Thyroid gland (tissue), 4 donors: ENCODE measurements at places on chromosomes 5 and 9.

DNA sequence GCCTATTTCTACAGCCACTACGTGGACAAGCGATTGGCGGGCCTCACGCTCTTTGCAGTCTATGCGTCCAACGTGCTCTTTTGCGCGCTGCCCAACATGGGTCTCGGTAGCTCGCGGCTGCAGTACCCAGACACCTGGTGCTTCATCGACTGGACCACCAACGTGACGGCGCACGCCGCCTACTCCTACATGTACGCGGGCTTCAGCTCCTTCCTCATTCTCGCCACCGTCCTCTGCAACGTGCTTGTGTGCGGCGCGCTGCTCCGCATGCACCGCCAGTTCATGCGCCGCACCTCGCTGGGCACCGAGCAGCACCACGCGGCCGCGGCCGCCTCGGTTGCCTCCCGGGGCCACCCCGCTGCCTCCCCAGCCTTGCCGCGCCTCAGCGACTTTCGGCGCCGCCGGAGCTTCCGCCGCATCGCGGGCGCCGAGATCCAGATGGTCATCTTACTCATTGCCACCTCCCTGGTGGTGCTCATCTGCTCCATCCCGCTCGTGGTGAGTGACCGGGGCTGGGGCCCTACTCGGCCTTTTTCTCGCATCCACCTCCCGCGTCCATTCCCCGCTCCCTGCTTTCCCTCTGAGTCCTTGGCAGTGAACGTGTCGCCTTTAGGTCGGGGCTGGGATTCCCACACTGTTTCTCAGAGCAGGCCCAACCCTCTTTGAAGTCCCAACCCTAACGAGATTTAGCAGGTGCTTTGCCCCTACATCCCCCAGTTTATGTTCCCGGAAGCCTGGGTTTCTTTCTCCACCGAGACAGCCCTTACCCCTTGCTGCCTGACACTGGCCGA lies 1.8 kb downstream of the PTGER4 start:
- peak; percentile 7 for DNase-seq

DNA sequence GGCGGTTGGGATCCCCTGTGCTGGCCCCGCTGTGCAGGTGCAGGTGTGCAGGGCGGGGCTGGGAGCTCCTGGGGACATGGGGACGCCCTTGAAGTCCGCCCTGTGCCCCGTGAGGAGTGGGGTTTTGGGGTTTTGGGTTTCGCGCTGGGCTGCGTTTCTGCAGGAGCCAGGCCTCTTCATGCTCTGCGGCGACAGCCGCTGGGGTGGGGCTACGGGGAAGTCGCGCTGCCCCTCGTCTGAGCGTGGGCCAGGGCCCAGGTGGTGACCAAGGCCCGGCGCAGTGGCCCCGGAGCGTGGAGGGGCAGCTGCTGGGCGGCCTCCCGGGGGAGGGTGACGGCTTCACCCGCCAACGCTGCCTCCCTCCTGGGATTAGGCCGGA lies 47.8 kb upstream of the IRX4 start:
- DNase-seq = no peak

DNA sequence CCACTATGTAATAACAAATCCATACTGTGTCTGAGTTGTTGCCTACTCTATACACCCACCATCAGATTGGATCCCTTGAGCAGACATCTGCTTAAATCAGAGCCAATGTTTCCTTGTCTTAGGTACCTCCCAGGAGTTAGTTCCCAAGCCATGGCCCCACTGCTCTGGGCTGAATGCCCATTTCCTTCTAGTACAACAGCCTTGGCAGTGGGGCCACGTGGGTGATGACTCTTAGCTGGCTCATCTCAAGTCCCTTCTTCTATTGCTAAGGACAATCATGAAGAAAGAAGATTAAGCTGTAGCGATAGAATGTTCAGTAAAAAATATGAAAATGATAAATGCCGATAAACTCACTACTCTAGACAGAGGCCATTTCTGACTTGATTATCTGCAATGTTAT lies 16.6 kb downstream of the PTGR1 start:
- no peak for DNase-seq

DNA sequence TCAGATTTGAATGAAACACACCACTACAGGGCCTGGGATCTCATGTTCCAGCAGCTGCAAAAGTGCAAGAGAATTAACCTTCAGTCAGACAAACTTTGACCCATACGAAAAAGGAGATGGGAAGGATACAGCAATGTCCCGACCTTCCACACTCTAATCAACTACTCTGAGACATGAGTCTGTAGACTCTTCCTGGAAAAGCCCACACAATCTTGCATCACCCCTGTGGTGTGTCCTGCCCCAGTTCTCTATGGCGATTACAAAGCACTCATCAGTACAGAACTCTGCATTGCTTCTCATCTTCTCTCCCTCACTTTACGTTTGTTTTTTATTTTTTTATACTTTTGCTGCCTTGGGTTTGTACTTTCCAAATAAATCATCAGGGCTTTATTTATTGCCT lies 241.0 kb upstream of the KIF2A start:
- no peak for DNase-seq

GRCh38 chr5:170483701-170484458 lies 19.9 kb upstream of the KCNIP1 start:
- DNase-seq = no peak

- DNase-seq = no peak
Observed at GRCh38 chr5:52269859-52270258, 517.9 kb upstream of the ITGA1 start.

GRCh38 chr5:9015937-9016270 lies 530.0 kb downstream of the SEMA5A start:
- DNase-seq = no peak

GRCh38 chr5:129687941-129688340 lies 60.0 kb upstream of the MINAR2 start:
- DNase-seq = no peak

- no peak for DNase-seq
Observed at GRCh38 chr9:115234094-115234493, 116.1 kb upstream of the TNC start.

- no peak for DNase-seq
Observed at GRCh38 chr9:135950135-135950682, 11.0 kb downstream of the UBAC1 start.

DNA sequence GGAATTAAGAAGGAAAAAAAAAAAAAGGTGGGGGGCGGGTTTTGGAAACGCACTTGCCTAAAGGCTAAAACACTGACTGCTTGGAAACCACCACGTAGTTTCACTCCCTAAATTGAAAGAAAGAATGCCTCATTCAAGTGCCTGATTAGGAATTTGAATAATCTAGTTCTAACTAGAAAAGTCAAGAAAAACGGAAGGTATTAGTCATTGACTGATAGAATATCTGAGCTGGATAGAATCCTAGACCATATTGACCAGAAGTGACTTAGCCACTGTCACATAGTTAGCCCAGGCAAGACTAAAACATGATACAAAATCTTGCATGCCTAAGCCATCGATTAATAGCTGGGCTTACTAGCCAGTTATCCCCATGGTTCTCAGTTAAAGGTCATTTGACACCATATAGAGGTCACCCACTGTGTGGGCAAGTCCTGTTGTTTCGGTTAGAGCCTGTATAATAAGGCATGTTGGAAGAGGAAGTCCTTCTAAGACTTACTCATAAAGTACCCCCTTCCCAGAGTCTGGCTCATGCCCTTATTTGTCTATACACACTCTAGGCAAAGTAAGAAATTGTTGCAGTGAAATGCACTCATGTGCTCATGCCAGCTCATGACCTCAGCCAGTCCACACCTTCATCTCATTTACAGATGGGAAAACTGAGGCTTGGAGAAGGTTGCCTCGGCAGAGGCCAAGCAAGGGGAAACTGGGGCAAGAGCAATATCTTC lies 40.2 kb downstream of the SH3RF2 start:
- no peak for DNase-seq

DNA sequence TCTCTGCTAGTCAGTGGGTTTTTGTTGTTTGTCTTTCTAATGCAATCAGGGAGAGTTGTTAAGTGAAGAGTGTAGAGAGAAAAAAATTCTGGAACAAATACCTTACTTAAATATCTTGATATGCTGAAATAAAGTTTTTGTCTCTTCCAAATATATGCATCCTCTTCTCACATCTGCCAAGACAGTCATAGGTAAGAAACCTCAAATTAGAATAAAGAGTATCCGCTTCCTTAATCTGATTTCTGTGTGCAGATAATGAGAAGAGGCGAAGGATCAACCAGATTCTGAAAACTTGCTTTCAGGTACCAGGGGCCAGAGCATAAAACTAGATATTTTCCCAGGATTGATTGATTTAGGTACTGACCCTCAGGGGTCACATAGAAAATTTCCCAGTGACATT lies 11.3 kb upstream of the IL6ST start:
- no peak for DNase-seq

GRCh38 chr5:28542987-28543386 lies 1504.6 kb upstream of the CDH9 start:
- no peak for DNase-seq

DNA sequence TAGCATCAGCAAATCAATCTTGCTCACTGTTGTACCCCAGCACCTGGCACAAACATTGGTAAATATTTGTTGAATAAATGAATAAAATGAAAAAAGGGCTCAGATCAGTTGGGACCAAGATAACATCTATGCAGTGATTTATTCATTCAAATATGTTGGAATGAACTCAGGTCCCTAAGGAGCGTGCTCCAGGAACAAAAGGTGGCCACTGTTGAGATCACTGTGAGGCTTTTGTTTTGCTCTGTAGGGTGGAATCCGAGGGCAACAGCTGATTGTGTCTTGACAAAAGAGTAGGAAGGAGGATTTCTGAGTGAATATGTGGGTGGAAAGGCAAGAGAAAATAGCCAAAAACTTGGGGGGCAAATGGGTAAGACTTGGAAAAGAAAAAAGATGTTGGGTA lies 89.7 kb downstream of the PPP2R2B start:
- no peak for DNase-seq

- no peak for DNase-seq
Observed at GRCh38 chr9:14327036-14327435, 13.1 kb upstream of the NFIB start.

GRCh38 chr9:125240649-125240999 lies 519 bp downstream of the HSPA5 start:
- peak; percentile 40 for DNase-seq

- no peak for DNase-seq
Observed at GRCh38 chr9:4228606-4229005, 71.3 kb downstream of the GLIS3 start.

GRCh38 chr5:92879806-92880543 lies 701.0 kb downstream of the NR2F1-AS1 start:
- DNase-seq = no peak

DNA sequence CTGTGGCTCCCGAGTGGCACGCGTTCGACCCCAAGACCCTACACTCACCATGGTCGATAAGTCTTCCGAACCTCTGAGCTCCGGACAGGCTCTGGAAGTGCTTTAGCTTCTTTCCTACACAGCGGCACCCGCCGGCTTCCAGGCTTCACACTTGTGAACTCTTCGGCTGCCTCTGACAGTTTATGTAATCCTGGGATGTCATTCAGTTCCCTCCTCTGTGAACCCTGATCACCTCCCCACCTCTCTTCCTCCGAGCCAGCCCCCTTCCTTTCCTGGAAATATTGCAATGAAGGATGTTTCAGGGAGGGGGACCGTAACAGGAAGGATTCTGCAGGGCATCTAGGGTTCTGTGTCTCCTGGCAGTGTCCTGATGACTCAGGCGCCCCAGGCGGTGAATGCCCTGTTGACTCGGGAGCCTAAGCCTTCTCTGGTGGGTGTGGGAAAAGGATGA lies at the start of gene CD14:
CD14 (minus strand) TSS at position 155 of the 451 bp plus-strand sequence; CDS start at position 51, 104 bp downstream.
- peak; percentile 56 for DNase-seq

DNA sequence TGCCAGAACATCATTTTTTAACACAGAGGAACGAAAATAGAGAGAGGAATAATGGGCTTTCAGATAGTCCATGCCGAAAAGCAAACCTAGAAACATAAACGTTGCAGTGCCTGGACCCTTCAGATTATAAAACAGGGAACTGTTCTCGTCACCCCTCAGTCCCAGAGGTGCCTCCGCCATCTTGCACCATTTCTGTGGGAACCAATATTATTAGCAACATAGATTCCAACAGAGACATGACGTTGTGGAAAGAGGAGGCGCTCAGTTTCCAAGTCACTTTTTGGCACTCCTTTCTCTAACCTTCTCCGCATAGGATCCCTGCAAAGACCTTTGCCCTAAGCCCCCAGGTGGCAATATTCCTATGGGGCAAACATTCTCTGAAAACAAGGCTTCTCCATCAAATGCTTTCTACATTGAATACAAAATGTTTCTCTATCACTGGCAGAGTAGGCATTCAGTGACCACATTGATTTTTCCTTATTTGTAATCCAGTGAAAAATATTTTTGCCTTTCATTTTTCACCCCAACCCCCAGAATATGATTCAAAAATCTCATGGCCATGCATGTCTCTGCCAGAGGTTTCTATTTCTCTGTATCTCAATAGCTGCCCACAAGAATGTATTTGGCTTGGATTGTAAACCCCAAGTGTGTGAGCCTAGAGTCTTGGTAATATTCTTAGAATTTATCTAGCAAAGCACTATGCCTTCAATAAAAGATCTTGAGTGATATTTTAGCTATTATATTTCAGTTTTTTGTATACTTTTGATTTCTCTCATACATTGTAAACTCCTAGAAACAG lies 500.8 kb upstream of the WWC1 start:
- no peak for DNase-seq

DNA sequence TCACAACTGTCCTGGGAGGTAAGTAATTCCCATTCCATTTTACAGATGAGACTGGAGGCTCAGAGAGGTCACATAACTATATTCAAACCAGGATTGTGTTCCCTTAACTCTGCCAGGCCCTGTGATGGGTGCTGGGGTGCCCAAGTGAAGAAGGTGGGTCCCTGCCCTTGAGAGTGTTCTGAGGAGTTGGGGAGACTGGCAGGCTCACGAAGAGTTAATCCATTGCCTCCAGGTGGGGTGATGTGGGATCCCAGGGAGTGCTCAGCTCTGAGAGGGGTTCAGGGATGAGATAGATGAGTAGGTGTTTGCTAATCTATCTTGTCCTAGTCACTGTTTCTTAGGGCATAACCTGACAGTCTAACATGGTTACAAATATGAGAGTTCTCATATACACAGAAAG lies 36.7 kb downstream of the GSN start:
- DNase-seq = peak; percentile 0

- no peak for DNase-seq
Observed at GRCh38 chr9:134989206-134990065, 71.7 kb upstream of the FCN1 start.

DNA sequence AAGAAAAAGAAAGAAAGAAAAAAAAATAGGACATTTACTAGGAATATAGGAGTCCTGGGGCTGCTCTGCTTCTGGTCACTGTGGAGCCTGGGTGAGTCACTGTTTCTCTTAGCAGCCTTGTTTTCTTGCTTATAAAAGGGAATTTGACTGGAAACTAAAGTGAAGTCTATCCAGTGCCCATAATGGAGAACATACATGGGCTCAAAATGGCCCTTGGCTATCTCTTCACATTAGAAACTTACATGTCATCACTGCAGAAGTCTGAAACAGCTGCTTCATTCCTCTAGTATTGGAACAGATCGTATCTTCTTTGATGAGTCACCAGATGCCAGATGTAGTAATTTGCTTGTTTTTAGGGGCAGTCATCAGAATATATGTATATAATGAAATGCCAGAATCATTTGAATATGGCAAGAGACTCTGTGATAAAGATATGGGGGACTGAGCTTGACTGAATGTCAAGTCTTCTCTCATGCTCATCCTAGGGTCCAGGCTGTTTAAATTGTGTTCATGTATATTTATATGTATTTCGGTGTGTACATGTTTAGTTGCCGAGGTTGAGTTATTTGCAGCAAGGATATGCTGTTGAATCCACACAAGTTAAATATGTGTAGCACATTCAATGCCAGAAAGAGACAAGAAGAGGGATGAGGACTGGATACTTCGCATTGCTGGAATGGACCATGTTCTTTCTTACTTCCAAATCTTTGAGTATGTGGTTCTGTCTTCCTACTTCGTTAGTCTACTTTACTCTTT lies 56.7 kb downstream of the SGCD start:
- no peak for DNase-seq

- no peak for DNase-seq
Observed at GRCh38 chr5:73338256-73339050, 110.1 kb downstream of the FOXD1 start.

- no peak for DNase-seq
Observed at GRCh38 chr9:77417566-77417965, 230.6 kb downstream of the GNA14 start.
